Activated CD8-positive, alpha-beta memory T cell treated with anti-CD3 and anti-CD28 coated beads, Interleukin-2, amount 10 ng/mL, durations not matched to agents 7 days and 5 days (primary cell): ENCODE measurements at places on chromosomes 4 and X. TPM values are rescaled to one million over a fixed set of nuclear protein-coding genes. Genes with fewer than 3 reads are reported as not detected.

The VEGFC gene
- total RNA-seq: not detected

The EDA gene
- total RNA-seq: 0.96 TPM

The RNF212 gene
- total RNA-seq: 3.2 TPM

The RELL1 gene
- total RNA-seq: 42.3 TPM

The PALLD gene
- 1.5 TPM for total RNA-seq

The NDP gene
- total RNA-seq: not detected

The GDI1 gene
- 99.0 TPM for total RNA-seq

The KLHL13 gene
- 0.09 TPM for total RNA-seq
